A172 (cell line): ENCODE measurements at places on chromosomes 3 and 15.
A peak's percentile ranks its signal among the peaks of the same experiment; 100 is the strongest.

DNA sequence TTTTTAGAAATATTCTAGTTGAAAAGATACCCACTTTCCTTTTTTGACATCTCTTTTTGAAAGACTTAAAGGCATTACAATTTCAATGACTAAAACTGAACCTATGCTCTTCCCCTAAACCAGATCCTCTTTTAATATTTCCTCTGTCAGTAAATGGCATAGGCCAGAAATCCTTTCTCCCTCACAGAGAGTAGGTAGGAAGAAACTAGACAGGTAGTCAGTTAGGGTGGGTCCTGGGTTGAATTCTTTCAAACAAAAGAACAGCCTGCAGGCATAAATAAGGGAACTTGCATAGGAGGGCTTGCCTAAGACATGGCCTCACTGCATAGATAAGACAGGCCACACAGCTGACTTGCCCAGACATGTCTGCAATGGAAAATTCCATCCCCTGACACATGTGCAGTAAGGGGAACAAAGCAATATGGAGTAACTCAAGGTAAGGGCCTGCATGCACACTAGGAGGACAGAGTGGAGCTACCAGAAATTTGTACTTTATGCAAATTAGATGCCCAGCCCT, 23.1 kb downstream of the PLSCR5 start:
- DNase-seq = no peak

GRCh38 chr3:149936812-149937230, 33.9 kb downstream of the PFN2 start:
- peak; percentile 45 for DNase-seq

GRCh38 chr3:81249540-81250029, 511.9 kb downstream of the GBE1 start:
- DNase-seq = no peak

DNA sequence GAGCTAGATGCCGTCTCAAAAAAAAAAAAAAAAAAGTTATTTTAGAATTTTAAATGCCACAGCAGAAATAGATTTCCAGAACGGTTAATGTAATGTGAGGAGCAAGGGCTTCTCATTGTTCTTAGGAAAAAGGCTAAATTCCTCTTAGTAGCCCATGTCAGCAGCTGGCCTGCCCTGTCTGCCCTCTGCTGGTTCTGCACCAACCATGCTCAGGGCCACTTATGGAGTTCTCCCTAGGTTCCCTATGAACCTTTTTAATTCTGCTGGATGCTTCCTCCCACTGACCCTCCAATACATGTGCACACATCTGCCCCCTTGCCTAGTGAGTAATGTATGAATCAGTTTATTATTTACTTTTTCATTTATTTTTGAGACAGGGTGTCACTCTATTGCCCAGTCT, 32.2 kb upstream of the DPPA4 start:
- peak; percentile 10 for DNase-seq

DNA sequence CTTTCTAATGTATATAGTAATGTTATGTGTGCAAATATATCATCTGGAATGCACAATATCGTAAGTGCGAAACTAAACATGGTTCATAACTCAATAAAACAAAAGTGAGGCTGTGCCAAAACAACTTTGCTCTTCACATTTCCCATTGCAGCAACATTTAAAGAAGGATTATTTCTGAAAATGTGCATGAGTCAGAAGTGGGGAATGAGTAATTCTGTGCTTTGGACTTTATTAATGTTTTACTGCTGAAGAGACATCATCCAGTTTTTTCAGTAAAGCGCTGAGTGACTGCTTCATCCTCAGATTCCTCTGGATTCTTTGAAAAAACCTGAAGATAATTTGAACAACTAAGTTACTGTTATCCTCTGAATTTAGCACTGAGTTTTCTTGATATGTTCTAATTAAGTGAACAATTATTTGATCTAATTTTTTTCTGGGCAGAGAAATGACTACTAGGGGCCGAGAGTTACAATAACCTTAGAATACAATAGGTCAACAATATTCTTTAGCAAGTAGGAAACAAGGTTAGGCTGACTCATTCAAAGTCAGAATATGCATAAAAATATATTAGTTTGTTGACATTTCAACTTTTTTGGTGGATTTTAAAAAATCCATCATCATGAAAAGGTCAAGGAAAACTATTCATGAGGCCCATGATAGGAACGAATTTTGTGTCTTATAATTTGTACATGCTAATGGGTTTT, 20.0 kb upstream of the PLCL2 start:
- peak; percentile 61 for DNase-seq

GRCh38 chr15:60520013-60520824, 41.3 kb upstream of the ICE2 start:
- peak; percentile 27 for DNase-seq

DNA sequence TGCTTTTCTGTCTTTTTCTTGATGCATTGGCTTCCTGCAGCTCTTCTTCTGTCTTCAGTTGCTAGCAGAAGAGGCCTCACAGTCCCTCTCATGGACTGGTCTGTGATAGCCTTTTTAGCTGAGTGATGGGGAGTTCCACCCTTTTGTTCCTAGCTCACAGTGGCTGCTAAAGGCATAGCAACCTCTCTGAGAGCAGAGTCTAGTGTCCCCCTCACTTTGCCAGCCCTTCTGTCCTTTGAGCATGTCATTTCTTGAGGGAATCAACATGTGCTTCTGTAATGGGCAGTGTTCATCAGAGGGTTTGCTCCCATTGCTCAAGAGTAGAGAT, 44.4 kb downstream of the GAP43 start:
- no peak for DNase-seq

DNA sequence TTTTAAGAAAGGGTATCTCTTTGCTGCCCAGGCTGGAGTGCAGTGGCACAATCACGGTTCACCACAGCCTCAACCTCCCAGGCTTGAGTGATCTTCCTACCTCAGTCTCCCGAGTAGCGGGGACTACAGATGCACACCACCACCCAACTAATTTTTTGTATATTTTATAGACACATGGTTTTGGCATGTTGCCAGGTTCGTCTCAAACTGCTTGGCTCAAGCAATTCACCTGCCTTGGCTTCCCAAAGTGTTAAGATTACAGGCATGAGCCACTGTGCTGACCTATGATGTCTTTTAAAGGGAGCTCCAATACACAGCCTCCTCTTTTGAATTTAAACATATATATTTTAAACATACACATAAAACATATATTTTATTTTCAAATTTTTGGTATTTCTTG, 60.9 kb downstream of the SLC9C1 start:
- DNase-seq = no peak

DNA sequence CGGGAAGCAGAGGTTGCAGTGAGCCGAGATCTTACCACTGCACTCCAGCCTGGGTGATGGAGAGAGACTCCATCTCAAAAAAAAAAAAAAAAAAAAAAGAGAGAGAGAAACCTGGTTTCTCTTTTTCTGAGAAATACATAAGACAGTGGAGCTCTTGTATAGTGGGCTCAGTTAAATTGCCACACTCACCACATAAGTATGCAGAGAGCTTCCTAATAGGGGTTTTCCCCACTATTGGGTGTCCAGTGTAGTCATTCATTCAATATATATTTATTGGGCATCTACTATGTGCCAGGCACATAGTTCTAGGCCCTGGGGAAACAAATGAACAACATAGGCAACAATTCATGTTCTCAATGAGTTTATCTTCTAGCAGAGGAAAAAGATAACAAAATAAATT, 48.9 kb upstream of the FMN1 start:
- no peak for DNase-seq

GRCh38 chr15:82533801-82534200, 6.5 kb downstream of the RPS17 start:
- no peak for DNase-seq

DNA sequence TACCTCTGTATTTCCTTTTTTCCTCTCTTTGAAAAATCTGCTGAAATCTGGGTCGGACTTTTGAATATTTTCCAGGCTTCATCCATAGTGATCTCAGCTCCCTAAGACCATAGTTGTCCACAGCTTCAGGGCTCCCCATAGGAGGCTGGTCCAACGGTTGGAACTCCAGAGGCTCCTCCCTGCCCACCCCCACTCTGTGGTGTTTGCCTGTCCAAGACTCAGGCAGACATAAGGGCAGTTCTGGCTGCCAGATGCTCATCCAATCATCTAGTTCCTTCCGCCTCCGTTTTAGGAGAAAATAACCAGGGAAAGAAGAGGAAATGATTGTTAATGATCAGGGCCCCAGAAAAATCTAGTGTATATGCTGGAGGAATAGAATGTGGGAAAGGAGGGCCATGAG, 27.9 kb upstream of the PRTG start:
- no peak for DNase-seq

GRCh38 chr3:4336850-4337546, 33.8 kb downstream of the SETMAR start:
- no peak for DNase-seq

DNA sequence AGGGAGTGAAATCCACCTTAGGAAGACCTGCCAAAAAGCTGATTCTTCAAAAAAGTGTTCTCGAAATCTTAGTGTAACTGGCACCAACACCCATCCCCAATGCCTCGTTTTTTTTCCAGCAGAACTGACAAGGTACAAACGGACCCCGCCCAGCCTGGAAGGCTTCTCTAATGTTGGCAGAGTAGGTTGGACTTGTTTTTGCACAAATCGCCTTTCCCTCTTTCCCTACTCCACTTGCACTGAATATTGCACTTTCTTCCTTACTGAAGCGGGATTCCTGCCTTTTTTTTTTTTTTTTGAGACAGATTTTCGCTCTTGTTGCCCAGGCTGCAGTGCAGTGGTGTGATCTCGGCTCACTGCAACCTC, 544 bp upstream of the TIMMDC1 start:
- peak; percentile 40 for DNase-seq

DNA sequence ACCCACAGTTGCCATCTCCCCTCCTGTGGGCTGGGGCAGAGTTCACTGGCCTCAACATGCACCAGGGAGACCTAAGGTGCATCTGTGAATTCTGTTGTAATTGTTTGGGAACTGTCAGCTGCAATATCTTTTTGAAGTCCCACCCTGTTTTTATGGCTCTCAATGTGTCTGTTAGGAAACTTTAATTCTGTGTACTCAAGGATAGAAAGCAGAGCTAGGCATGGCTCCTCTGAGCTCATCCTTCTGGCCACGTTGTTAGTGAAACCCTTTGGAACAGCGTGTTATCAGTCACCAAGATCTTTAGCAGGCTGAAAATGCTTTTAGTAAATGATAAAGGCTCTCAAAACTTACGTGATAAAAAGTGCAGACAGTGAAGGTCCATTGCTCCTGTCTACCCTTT, 33.6 kb upstream of the MTMR10 start:
- DNase-seq = peak; percentile 35

GRCh38 chr3:14725013-14725412, 50.1 kb downstream of the C3orf20 start:
- DNase-seq = no peak

DNA sequence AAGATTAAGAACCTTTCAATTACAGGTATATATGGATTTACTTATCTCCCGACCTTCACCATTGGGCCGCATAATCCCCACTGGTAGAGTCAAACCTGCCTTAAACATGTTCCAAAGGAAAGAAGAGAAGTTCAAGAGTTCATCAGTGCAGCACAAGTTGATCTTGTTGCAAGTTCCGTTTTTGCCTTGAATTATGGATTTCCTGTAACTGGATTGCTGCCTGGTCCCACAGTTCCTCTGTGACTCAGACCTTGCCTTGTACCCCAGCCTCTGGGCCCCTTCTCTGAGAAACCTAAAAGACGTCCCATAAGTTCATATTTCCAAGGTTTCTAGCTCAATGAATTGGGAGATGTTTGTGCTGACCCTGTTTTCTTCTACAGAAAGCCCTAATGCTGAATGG, 112.5 kb upstream of the THBS1 start:
- no peak for DNase-seq

DNA sequence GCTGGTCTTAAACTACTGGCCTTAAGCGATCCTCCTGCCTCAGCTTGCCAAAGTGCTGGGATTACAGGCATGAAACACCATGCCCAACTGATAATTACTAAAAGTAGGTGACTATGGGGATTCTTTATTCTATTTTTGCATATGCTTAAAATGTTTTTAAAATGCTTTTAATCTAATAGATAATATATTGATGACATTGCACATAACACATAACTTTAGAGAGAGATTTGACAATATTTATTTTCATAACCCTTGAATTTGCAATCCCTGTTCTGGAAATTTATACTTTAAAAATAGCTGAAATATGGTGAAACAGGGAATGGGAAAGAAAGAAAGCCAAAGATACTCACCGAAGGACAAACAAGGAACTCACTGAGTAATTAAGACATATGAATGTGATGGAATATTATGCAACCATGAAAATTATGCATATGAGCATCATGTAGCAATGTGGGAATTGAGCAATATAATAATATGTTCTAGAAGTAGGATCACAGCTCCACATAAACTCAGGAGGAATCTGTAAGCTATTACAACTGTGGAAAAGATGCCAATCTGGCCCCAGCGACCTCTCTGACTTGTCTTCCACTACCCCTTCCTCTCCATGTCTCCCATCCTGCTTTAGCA, 2.0 kb downstream of the LRRC31 start:
- DNase-seq = no peak

DNA sequence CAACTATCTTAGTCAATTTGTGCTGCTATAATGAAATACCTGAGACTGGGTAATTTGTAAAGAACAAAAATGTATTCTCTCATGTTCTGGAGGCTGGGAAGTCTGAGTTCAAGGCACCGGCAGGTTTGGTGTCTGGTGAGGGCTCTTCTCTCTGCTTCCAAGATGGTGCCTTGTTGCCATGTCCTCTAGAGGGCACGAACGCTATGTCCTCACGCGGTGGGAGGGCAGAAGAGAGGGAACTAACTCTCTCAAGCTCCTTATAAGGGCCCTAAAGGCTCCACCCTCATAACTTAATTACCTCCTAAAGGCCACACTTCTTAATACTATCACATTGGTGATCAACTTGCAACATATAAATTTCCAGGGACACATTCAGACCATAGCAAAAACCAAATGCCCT, 108.4 kb downstream of the ADAMTSL3 start:
- no peak for DNase-seq
